ENCODE measurements at places on chromosomes 2 and 18. TPM values are rescaled to one million over a fixed set of nuclear protein-coding genes. Genes with fewer than 3 reads are reported as not detected.

Gene FAHD2B
- total RNA-seq, result 1.5 TPM

Gene CYRIA
- 0.02 TPM for total RNA-seq

Gene TEX44
- not detected for total RNA-seq

Gene TMEM150A
- 3.6 TPM for total RNA-seq

Gene OTOF
- total RNA-seq, result not detected

Gene SERPINB13
- total RNA-seq, result not detected

Gene RPRM
- total RNA-seq, result 0.34 TPM

Gene ZSWIM2
- not detected for total RNA-seq

Gene TRABD2A
- total RNA-seq, result 3.7 TPM

Gene CD8B
- total RNA-seq, result not detected

Gene PRSS56
- not detected for total RNA-seq

Gene FAM110C
- total RNA-seq, result not detected

Gene LRP2
- not detected for total RNA-seq

Gene REG1B
- total RNA-seq, result not detected

Gene BARD1
- total RNA-seq, result 24.2 TPM

Gene CCDC74A
- 10.4 TPM for total RNA-seq

Gene SPDYA
- total RNA-seq, result 0.12 TPM

Gene LIMS2
- 2.0 TPM for total RNA-seq

Gene ITGA4
- 47.6 TPM for total RNA-seq

Gene GNAL
- total RNA-seq, result 0.15 TPM

Gene DTNA
- 5.2 TPM for total RNA-seq

Gene RND3
- 187 TPM for total RNA-seq

Gene CBLN2
- total RNA-seq, result not detected

Gene DNAH7
- total RNA-seq, result 0.64 TPM

Gene TUBA3E
- total RNA-seq, result not detected

Gene ADAM17
- 34.0 TPM for total RNA-seq

Gene GREB1
- total RNA-seq, result 0.39 TPM

All from M059J (cell line).